ENCODE measurements at places on chromosomes 1 and 21.

DNA sequence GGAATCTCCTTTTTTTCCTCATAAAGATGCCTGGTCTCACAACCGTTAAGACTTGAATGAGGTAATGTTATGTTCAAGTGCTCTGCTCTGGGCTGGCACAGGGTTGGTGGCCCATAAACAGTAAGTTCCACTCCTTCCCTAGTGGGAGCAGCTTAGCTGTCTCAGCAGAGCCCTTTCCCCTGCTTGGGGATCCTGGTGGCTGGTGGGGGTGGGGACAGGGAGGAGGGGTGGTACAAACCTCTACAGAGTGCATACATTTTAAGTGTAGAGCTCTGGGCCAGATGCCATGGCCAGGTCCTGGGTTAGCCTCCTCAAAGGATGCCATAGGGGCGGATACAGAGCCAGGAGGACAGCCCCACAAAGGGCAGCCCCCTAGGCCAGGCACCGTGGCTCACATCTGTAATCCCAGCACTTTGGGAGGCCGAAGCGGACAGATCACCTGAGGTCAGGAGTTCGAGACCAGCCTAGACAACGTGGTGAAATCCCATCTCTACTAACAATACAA lies 20.7 kb upstream of the PADI1 start:
- no peak for DNase-seq

DNA sequence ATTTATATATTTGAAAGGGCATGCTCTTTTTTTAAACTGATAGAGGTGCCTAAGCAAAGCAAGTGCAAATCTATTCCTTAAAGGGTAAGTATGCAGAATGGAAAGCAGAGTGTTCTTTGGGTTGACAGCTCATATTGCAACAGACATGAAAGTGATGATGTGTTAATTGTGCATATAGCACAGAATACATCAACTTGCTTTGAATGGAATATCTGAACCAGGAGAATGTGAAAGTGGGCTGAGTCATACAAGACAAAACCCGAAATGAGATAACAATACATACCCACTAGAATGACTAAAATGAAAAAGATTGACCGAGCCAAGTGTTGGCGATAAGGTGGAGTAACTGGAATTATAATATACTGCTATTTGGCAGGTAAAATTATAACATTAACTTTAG lies 4.3 kb downstream of the CR1 start:
- DNase-seq = no peak

DNA sequence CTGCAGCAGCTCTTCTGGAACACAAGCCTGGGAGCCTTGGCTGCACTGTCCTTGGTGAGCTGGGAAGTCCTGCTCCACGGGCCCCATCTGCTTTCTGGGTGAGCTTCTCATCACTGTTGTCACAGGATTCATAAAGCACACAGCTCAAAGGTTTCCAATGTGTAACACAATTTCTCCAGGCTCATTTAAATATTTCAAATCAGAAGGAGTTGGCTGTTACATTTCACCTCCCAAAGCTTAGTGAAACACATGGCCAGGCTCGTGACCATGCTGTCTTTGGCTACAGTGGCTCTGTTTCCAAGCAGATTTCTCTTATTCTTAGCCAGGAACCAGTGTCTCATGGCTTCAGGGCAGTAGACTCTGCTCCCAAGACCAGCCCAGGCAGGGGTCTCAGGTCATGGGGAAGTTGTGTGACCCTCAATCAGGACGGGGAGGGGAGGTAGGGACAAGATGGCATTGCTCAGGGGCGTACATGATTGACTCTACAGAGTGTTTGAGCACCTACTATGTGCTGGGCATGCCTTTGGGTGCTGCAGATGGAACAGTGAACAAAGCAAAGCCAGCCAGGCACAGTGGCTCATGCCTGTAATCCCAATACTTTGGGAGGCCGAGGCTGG lies 353.0 kb downstream of the NPHP4 start:
- DNase-seq = peak; percentile 82

DNA sequence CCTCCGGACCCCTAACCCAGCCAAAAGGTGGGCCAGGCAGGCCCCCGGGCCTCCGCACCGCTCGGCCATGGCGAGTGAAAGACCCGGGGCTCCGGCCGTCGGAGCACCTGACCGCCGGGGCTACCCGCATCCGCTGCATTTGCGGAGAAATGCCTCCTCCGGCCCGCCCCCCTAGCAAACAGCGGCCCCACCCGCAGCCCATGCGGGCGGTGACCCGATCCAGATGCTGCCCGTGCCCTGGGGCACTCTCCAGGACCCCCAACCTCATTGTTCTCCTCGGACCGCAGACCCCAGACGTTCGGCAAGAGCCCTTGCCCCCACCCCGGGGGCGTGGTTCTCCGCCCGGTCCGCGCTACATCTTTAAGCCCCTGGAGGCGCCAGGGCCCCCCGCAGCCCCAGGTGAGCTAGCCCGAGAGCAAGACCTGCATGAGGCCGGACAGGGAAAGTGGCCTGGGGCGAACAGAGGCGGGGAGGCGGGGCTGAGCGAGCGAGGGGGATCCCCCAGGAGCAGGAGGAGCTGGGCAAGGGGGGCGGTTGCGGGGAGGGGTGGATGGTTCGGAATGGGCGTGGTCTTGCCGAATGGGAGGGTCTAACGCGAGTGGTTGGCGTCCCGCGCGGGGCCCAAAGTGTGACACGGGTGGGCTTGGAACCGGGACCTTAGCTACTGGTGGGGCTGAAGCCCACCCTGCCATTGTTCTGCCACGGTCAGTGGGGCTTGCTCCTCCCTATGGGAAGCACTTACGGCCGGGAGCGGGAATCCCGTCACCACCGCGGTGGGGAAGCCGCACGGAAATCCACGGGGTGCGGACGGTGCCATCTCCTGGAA lies 6.3 kb upstream of the CRYBG2 start:
- DNase-seq = no peak

- no peak for DNase-seq
Observed at GRCh38 chr1:84759756-84760155, 69.5 kb upstream of the SSX2IP start.

DNA sequence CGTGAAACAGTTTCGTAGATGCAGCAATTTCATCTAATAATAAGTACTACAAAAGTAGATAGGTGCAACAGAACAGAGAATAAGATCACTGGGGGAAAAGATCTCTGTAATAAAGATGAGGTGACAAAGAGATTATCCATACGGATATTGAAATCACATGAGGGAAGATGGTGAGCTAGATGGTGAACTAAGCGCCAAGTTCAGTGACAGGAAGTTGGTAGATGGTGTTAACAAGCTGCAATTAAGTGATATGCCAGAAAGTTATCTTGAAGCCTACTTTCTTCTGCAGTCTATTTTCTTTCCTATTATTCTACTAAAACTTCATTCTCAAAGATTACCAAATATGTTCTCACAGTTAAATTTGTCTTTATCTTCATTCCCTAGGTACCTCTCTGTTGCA lies 7.1 kb downstream of the LRIF1 start:
- no peak for DNase-seq

DNA sequence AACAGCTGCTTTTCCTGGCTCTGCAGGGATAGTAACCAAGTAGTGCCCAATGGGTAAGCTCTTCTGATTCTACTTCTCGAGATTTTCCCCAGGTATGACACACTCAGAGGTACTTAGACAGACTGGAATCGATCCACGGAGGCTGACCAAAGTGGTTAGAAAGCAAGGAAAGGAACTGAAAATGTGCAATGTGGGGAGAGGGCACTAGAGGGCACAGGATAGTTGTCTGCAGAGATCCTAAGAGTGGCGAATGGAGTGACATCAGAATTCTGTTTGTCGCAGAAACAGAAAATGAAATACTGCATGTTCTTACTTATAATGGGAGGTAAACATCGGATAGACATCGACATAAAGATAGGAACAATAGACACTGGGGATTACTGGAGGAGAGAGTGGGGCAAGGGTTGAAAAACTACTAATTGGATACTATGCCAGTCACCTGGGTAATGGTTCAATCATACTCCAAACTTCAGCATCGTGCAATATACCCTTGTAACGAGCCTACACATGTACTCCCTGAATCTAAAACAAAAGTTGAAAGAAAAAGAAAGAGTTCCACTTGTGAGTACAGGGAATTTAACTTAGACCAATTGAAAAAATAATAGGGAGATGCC lies 23.3 kb downstream of the CYP2J2 start:
- DNase-seq = no peak

GRCh38 chr1:167431909-167432650 lies 86.2 kb downstream of the CD247 start:
- DNase-seq = peak; percentile 64

DNA sequence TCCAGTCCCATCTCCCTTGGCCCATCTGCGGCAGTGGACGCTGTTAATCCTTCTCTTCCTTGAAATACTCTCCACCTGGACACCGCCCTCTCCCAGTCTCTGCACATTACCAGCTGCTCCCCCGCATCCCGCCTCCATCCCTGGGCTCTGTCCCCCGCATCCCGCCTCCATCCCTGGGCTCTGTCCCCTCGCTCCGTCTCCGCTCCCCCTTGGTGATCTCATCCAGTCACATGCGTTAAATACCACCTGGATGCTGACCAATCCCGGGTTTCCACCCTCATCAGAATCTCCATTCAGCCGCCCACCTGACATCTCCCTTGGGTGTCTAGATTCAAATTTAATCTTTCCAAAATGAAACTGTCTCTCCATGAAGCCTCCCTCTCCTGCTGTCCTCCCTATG lies 106.1 kb downstream of the PRDM2 start:
- DNase-seq = no peak

DNA sequence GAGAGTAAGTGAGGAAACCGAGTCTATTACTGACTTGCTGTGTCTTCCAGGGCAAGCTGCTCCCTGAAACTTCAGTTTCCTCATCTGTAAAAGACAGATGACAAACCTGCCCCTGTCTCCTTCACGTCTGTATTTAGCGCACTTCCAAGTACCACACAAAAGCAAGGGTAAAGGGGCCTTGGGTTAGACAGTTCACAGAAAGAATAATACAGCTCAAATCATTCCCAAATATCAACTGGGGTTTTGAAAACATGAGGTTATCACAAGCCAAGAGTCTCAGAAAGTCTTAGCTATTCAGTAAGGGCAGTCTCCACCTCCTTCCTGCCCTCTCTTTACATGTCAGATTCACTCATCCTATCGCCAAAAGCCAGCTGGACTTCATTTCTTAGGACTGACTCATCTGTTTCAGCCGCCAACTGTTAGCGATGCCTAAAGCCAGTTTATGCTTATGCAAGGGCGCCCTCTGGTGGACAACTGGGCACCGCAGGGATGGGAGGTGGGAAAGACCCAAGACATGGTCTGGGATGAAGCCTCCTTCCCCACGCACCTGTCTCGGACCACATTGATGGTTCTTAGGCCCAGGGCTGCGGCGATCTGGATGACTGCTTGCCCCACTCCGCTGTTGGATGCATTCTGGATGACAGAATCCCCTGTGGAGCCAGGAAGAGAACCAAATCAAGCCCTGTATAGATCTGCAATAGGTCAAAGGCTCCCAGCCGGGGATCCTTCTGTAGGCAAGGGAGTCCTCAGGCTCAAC lies 21.1 kb upstream of the SRSF4 start:
- peak; percentile 96 for DNase-seq

- no peak for DNase-seq
Observed at GRCh38 chr1:1213345-1214265, at the start of gene TNFRSF4. TNFRSF4 (minus strand) TSS chr1:1214153; CDS start chr1:1214127, 26 bp downstream.

- DNase-seq = peak; percentile 56
Observed at GRCh38 chr21:44726826-44727225, 15.5 kb upstream of the TSPEAR start.

DNA sequence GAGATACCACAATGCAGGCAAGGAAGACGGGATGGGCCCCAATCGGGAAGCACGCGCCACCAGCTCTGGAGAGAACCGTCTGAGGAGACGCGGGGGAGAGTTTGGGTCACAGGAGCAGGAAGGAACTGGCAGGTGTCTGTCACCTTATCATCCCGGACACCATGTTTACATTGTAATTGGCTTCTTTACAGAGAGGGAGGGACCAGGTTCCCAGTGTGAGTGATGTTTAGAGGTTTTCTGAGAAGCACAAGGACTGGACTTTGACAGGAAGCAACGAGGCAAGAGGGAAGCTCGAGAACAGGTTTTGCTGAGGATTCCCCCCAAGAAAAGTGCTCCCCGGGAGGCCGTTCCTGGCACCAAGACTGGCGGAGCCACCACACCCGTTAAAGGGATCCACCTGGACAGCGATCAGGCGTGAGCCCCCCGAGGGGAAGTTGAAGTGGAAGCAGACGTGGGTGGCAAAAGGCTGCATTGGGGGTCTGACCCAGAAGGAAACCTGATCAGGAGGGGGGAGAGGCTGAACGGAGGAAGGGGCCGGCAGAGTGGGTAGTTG lies 957 bp downstream of the EPS15 start:
- DNase-seq = peak; percentile 89

- peak; percentile 15 for DNase-seq
Observed at GRCh38 chr1:48031676-48032075, 34.5 kb upstream of the TRABD2B start.

Data from lower leg skin (tissue), 4 donors.